DMS79 (cell line): ENCODE measurements at places on chromosomes 12 and 14.

GRCh38 chr14:21038441-21039422 lies 3.4 kb upstream of the RNASE7 start:
- no peak for DNase-seq

DNA sequence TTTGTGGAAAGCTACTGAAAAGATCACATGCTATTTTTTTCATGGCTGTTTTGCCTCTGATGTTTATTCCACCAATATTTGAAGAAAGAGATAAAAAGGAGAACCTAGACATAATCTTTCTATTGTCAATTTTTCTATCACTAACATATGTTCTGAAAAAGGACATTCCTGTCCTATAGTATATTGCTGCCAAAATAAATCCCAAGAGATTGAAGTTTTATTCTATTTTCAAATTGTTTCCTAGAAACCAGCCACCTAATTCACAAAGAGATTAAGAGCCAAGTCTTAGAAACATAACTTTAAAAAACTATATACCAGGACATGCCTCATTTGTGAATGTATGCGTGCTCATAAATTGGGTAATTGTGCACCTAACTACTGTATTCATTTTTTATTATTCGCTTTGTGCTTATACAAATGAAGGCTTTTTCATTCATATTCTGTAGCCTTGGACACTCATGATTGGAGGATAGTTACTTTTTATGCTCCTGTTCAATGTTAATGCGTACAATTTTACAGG lies 200.7 kb downstream of the FUT8 start:
- DNase-seq: no peak

DNA sequence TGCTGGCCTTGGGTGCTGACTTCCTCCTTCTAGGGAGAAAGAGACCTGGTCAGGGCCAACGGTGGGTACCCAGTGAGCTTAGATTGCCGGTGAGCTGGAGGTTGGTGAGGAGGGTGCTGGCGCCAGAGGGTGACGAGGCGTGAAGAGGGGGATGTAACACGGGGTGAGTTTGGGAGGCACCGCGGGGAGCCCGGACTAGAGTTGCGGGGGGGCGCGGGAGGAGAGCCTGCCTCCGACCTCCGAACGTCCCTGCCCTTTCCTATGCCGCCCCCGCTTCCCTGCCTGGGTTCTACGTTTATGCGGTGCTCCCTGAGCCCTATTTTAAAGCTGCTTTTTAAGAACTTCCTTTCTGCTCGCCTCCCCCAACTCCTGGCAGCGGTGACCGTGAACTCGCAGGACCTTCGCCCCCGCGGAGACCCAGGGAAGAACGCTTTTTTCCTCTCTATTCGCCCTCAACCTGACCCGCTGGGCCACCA lies 18.6 kb downstream of the OR6S1 start:
- no peak for DNase-seq

GRCh38 chr12:71787580-71787979 lies 32.9 kb downstream of the RAB21 start:
- DNase-seq: no peak

DNA sequence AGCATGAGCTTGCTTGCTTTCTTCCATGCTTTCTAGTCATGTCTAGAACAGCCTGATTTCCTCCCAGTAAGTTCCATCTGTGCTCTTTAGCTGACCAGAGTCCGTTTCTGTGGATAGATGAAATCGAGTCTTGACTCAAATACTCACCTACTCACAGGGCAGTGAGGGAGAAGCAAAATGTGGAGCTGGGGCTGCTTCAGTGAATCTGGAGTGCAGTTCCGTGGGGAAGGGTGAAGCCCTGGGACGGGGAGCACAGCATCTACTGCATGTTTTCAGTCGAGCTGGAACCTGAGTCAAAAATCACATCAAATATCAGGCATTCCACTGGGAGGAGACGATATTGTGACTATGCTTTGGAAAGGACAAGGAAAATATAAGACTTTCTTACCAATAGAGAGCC lies 70.3 kb upstream of the PRMT8 start:
- peak; percentile 26 for DNase-seq

- DNase-seq: no peak
Observed at GRCh38 chr12:68074306-68075027, 85.1 kb downstream of the IFNG start.

DNA sequence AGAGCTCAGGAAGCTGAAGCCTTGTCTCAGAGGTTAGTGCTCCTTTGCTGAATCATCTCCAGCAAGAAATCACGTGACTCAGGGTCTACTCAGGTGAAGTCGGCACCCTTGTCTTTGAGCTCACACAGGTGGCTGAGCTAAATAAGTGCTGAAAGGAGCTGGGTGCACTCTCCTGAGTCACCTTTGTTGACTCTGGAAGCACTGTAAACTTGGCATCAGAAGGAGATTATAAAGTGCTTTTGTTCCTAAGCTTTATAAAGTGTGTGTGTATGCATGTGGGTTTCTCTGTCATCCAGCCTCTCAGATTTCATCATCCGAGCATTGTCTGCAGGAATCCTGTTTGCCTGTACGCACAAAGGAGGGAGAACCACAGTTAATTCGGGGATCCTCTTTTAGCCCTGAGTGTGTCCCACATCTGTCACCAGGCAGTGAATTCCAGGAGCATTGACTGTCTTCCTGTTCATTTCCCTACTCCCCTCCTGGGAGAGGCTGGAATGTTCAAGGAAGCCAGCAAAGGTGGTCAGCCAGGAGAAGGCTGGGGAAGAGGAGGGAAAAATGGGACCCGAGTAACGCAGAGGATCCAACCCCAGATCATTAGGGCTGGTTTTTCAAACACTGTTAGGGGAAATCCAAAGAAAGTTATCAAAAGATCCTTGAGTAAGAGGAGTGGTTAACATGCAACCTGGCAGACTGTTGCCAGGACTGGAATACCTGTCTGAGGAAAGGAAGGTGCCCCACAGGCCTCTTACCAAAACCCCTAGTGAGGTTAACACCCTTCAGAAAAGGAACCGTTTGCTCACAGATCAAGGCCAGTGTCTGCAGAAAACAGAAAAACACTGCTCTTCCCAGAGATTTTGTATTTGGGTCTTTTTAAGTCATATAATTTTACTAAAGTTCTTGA lies 157.5 kb upstream of the HIF1A start:
- peak; percentile 98 for DNase-seq

DNA sequence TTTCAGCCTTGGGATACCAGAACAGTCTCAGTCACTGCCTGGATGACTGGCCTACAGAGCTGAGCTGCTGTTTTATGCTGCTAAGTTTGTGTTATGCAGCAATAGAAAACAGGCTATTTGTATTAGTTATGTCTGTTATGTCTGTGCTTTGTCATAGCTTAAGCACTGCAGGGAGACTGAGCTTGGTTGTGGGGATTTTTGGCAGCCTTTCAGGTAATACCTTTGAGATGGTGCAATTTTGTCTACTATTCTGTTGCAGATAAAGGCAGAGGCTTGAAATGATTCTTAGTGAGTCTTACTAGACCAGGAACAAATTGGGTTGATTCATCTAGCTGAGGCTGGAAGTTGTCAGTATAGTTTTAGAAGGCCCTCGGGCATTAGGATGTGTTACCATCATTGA lies 201.3 kb upstream of the RBM19 start:
- DNase-seq: no peak

GRCh38 chr12:91357381-91357780 lies 174.8 kb upstream of the DCN start:
- no peak for DNase-seq

- DNase-seq: no peak
Observed at GRCh38 chr14:105864116-105864515, 337.7 kb downstream of the TMEM121 start.

DNA sequence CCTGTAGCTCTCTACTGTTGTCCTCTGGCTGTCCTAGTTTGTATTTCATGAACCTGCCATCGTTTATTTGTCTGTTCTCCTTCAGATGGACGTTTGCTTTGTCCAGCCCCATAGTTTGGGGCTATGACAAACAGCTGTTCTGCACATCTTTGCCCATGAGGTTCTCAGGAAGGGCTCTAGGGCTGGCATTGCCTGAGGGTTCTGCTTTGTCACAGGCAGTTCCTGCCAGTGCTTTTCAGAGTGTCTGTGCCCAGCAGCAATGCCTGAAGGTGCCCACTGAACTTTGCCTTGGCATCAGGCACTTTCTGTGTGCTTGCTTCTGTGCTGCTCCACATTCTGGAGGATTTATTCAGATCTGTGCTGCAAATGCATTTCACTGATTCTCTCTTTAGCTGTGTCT lies 361.3 kb downstream of the TMEM121 start:
- DNase-seq: no peak

- DNase-seq: peak; percentile 83
Observed at GRCh38 chr14:65472189-65472588, 59.7 kb downstream of the FUT8 start.

GRCh38 chr14:37202265-37202664 lies 4.5 kb downstream of the MIPOL1 start:
- no peak for DNase-seq

- peak; percentile 81 for DNase-seq
Observed at GRCh38 chr12:95072900-95073697, at the start of gene NR2C1. TSS of gene NR2C1 (minus strand) at chr12:95073618. CDS start at chr12:95067384, 6,234 bp downstream.

DNA sequence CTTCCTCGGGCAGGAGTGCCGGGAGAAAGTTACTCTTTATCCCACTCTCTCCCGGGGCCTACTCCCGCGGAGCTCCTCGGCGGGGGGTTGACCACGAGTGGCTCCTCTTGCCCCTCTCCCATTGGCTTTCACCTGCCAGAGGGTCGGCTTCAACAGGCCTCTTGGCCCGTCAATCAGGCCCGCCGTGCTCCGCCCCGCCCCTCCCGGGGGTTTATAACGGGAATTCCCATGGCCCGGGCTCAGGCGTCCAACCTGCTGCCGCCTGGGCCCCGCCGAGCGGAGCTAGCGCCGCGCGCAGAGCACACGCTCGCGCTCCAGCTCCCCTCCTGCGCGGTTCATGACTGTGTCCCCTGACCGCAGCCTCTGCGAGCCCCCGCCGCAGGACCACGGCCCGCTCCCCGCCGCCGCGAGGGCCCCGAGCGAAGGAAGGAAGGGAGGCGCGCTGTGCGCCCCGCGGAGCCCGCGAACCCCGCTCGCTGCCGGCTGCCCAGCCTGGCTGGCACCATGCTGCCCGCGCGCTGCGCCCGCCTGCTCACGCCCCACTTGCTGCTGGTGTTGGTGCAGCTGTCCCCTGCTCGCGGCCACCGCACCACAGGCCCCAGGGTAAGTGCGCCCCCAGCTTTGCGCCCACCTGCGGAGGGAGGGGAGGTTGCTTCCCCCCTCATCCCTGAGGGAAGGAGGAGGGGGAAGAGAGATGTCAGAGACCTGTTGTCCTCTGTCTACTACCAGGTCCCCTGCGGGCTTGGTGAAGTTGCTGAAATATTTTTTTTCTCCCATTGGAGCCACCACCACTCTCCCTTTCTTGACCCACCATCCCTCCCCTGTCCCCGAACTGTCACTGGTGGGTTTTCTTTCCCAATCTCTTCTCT lies at the start of gene SMOC1:
Gene SMOC1, plus strand, starts transcription at position 242 of the 869 bp plus-strand sequence. Its CDS starts 263 bp downstream, at position 505.
- DNase-seq: no peak

DNA sequence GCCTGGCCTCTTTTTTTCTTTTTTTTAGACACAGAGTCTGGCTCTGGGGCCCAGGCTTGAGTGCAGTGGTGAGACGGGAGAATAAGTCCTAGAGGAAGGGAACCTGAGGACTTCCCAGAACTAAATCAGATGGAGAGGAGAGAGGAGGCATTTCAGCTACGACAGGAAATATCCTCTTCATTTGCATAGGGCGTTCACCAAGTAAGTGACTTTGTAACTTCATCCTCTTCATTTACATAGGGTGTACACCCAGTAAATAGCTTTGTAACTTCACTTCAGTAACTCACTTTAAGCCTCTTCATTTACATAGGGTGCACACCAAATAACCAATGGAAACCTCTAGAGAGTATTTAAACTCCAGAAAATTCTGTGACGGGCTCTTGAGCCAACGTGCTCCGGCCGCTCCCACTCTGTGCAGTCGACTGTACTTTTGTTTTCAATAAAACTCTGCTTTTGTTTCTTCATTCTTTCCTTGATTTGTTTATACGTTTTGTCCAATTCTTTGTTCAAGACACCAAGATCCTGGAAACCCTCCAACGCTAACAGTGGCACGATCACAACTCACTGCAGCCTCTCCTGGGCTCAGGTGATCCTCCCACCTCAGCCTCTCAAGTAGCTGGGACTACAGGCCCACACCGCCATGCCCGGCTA lies 21.4 kb upstream of the ANKRD9 start:
- no peak for DNase-seq

DNA sequence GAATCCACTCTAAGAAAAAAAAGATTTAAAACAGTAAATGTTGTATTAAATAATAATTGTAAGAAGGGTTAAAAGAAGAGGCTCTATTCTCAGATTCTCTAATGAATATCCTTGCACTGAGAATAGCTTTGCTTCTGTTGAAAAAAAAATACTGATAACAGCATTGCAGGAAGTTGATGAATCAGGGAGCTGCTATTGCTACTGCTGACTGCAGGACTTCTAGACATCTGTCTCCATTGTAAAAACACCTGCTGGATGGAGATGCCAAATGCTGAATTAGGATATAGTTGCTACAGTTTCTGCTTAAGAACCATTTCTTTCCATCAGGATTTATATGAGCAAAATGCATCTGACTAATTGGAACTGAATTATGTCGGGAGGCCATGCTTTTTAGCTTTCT lies 50.3 kb upstream of the ANP32D start:
- no peak for DNase-seq

- DNase-seq: no peak
Observed at GRCh38 chr14:33457617-33458016, 493.3 kb downstream of the EGLN3 start.

GRCh38 chr12:91951571-91951970 lies 194.1 kb downstream of the BTG1 start:
- DNase-seq: no peak

GRCh38 chr12:97466000-97466399 lies 3.4 kb downstream of the RMST start:
- no peak for DNase-seq

- no peak for DNase-seq
Observed at GRCh38 chr12:3366451-3367110, 124.4 kb upstream of the PRMT8 start.

GRCh38 chr12:99281277-99281676 lies 366.3 kb upstream of the GARIN6 start:
- no peak for DNase-seq

DNA sequence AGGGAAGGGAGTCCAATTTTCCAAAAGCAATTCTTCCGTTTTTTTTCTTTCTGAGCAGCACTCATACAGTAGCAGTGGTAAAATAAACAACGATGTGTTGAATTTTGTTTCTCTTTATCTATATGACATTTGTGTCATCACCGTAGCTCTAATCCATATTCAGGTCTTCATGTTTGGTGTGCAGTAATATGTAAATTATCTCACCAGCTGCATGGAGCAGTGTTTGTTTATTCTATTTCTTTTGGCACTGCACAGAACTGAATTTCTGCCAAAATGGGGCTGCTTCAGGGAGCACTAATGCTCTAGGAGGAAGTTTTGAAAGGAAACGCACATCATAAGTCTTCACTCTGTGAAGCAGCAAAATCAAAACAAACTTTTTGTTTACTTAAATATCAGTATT lies 130.0 kb upstream of the NPAS3 start:
- peak; percentile 81 for DNase-seq
